ENCODE measurements at places on chromosomes 4 and X. TPM values are rescaled to one million over a fixed set of nuclear protein-coding genes. Genes with fewer than 3 reads are reported as not detected.

DNA sequence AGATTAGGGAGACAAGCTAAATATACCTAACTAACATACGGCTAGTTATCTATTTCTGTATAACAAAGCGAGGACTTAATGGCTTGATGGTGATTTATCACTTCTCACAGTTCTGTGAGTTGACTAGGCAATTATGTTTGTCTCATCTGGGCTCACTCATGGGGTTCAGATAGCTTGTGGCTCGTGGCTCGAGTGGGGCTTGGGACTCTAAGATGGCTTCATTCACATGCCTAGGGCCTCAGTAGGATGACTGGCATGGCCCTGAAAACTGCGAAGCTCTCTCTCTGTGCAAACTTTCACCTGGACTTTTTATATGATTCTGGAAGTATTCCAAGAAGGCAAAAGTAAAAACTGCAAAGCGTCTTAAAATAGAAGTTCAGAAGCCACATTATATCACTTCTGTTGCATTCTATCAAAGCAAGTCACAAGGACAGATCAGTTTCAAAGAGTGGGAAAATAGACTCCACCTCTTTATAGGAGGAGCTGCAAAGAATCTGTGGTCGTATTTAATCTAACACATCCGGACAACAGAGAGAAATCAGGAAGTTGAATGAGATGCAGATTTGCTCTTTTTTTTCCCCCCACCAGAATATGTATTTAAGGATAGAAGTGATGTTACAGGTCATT lies 491.2 kb downstream of the INPP4B start:
- DNase-seq, result no peak

The PABPC5 gene
- 0.20 TPM for total RNA-seq

DNA sequence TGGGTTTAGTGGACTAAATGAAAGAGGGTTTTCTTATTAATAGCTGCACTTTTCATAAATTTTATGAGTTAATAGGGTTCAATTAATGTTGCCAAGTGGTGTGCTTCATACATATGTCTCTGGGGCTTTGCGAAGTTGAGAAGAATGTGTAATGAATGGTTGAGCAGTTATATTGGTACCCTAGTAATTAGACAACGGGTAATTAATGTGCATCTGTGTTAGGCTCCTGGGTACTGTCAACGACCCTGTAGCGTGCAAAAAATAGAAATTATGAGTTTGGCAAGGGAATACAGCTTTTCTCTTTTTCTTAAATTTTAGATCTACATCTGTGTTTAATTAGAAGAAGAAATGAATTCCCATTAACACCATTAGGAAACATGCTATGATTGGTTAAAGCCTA lies 1027.7 kb downstream of the ARAP2 start:
- no peak for DNase-seq

The MSANTD1 gene
- 0.83 TPM for total RNA-seq

All from pancreas (tissue), 10 donors.